ENCODE measurements at places on chromosomes 2 and 18. TPM values are rescaled to one million over a fixed set of nuclear protein-coding genes. Genes with fewer than 3 reads are reported as not detected.

DNA sequence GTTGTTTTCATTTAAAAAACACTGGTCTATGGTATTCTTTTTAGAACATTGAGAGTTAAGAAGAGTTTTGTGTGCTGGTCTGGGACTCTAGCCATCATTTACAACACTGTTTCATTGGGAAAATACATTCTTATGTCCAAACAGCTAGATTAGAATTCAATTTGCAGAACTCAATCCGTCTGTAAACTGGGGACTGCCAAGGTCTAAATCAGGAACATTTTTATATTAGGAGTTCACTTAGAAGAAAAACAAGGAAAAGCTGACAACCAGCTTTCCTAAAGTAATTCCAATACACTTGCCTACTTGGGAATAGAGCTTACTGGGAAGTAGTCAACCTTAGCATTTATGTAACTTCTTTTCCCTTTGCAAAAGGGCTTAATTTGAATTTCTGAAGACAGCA, 91.5 kb upstream of the RNF152 start:
- DNase-seq, result no peak

DNA sequence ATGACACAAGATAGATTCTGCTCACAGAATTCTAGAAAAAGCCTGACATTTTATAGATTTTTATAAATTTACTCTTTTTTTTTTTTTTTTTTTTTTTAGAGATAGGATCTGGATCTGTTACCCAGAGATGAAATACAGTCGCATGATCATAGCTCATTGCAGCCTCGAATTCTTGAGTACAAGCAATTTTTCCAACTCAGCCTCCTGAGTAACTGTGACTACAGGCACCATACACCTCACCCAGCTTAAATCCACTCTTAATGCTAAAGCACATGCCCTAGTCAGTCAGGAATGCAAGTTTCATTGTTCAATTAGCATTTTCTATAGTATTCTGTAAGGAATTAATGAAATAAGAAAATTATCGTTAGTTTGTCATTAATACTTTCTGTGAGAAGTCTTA, 32.1 kb upstream of the WDR75 start:
- no peak for DNase-seq

DNA sequence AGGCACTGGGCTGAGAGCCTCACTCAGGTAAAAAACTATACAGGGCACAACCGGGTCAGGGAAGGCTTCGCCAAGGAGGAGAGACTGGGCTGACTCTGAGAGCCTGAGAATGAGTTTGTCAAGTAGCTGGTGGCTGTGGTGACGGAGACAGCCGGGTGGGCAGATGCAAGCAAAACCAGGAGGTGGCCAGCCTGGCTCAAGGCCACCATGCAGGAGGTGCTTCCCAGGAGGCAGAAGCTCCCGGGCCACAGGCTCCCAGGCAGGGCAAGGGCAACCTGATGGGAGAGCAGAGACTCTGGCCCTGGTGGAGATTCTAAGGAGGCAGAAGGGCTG, 2.9 kb upstream of the INHBB start:
- no peak for DNase-seq

DNA sequence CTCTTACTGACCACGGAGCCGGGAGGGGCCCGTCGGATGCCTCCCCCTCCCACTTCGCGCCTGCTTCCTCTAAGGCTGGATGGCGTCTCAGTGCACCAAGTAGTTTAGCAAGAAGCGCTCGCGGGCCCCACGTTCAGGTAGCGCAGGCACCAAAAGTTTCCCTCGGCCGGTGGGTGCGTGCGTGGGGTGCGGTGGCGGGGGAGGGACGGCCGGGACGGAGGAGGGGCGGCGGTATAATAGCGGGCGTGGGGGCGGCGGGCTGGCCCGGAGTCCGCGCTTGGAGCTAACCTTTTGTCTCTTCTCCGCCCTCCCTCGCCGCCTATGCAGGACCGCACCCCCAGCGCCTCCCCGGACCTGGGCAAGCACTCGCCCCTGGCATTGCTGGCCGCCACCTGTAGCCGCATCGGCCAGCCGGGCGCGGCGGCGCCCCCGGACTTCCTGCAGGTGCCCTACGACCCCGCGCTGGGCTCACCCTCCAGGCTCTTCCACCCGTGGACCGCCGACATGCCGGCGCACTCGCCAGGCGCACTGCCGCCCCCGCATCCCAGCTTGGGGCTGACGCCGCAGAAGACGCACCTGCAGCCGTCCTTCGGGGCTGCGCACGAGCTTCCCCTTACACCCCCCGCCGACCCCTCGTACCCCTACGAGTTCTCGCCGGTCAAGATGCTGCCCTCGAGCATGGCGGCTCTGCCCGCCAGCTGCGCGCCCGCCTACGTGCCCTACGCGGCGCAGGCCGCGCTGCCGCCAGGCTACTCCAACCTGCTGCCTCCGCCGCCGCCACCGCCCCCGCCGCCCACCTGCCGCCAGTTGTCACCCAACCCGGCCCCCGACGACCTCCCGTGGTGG, 1.0 kb downstream of the SP5 start:
- DNase-seq, result no peak

DNA sequence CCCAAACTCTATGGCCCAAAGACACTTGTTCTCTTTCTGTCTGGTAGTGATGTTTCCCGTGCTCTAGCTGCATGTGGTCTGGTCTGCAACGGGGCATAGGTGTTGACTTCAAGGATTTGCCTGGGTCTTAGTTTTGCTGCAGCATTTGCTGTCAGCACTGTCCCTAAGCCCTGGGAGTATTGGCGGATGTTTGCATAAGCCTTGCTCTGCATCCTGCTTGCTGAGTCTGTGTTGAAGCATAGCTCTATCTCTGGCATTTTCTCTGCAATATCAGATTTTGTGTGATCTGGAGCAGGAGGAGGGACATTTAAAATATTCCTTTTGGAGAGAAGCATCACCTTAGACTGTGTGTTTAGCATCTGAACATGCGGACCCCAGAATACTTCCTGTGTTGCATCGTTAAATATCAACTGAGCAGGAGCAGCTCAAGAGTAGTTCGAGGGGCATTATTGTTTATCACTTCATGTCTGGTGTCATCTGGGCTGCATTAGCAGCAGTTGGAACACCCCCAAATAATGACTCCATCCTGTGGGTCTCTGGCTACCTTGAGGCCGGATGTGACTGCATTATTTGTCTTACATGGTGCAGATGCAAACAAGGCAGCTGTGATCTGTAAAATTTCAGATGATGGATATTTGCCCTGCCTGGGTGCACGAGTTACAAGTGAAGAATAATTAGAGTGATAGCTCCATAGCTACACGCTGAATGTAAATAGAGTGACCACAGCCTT, 231.7 kb downstream of the TRIB2 start:
- no peak for DNase-seq

- no peak for DNase-seq
These were observed 160.9 kb downstream of the RDH14 start for GRCh38 chr2:18399601-18400000.

DNA sequence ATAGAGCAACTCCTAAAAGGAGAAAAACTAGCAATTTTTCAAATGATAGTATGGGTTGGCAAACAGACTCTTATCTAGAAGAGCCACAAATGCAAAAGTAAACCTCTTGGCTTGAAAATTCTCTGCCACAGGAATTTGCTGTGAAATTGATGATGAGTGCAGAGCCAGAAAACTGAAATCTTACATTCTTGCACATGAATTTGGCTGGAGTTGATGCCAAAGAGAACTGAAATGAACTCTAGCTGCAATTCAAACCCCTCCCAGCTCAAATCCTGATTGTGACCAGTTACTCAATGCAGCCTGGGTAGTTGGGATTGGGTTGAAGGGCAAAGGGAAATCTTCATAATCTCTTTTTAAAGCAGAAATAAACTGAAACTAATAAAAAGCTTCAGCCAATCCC, 266.6 kb downstream of the PDE11A start:
- DNase-seq, result no peak

GRCh38 chr18:76408480-76409067, 86.5 kb downstream of the ZNF516 start:
- DNase-seq, result no peak

- DNase-seq, result no peak
These were observed 92.2 kb upstream of the MBOAT2 start for GRCh38 chr2:9095690-9096089.

- DNase-seq, result no peak
These were observed 309.5 kb downstream of the AFF3 start for GRCh38 chr2:99832926-99833325.

GRCh38 chr2:120994301-120994995, 258.8 kb downstream of the GLI2 start:
- no peak for DNase-seq

DNA sequence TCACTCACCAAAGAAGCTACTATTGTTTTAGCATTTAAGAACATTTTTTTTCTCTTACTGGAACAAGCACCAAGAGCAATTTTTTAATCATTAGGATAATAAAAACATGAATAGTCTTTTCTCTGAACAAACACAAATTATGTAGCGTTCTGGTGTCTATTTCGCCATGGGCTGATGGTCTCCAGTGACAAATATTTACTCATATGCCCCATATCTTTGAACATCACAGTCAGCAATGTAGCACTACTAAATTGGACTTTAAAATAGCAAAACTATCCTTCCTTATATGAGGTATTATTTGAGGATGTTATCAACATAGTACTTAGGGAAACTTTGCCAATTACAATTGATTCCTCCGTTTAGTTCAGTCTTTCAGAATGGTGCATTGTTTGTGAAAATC, 1326.0 kb upstream of the ZEB2 start:
- DNase-seq, result no peak

Gene RFTN2
- total RNA-seq, result 9.8 TPM

Gene HS6ST1
- 17.8 TPM for total RNA-seq

Gene MARCO
- 20.3 TPM for total RNA-seq

Measured in omental fat pad (tissue), 4 donors.